ENCODE measurements at places on chromosomes 6 and 20.

DNA sequence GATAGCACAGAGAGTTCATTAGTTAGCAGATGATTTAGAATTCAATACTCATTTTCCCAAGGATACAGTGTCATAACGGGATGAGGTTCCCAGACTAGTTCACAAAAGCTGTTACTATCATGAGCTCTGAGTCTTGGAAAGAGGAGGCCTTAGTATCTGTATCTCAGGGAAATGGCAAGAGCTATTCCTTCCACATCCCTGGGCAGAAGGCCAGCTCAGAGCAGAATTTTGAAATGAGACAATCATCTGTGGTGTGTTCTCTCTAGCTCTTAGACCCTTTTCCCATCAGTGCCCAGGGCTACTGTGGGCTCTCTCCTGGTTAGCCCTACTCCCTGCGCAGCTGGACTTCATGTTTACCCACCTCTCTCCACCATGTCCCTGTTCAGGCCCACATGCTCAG is 64.5 kb downstream of the JAG1 start:
- DNase-seq: no peak

DNA sequence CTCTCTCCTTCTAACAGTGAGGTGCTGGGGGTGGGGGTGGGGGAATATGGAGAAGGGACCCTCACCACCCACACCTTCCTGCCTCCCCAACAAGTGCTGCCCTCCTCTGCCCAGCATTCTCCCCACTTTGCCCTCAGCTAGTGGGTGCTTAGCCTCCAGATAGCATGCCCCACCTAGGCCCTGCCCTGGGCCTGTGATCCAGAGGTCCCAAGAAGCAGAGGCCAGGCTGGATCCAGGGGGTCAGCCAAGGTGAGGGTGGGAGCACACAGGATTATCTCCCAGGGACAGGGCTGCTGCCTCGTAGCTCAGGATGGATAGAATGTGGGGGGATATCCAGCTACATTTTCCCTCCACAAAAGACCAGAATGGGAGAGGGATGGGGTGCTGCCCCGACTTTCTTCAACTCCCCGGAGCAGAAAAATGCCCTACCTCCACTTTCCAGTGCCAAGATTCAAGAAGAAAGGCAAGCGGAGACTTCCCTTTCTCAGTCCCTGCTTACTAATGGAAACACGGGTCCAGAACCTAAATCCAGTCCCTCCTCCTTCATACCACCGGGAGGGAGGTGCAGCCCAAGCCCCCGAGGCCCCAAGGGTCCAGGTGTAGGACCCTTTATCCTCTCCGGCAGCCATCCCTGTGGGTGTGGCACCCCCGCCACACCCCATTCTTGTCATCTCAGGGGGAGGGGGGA is 987 bp downstream of the ADISSP start:
- no peak for DNase-seq

DNA sequence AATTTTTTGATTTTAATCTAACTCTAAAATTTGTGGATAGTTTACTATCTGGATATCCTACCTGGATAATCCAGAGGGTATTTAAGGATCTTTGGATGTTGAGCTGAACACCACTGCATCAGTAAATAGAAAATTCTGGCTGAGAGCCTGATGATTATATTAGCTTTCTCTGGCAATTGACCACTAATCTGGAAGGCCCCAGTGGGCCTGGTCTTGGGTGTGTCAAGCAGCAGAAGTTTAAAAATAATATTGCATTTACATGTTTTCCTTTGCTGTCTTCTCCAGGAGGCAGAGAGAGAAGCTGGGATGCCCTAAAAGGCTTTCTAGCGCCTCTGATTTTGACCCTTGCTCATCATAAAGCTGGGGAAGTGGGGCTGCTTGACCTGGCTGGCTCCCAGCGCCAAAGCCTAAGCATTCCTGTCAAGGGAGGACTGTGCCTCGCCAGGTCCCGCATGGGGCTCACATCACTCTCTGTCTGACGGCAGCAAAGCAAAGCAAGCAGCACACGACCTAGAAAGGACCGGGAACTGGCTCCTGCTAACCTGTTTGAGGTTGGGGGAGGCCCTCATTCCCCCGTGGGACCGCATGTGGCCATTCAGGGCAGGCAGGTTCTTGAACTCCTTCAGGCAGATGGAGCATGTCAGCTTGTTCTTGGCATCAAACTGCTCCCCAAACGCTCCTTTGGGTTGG is 46.6 kb upstream of the MRPS10 start:
- DNase-seq: no peak

- DNase-seq: no peak
Measured at GRCh38 chr6:68868646-68869045, 233.6 kb downstream of the ADGRB3 start.

GRCh38 chr20:51426718-51427650 is 115.5 kb downstream of the NFATC2 start:
- DNase-seq: no peak

- no peak for DNase-seq
Measured at GRCh38 chr20:4483486-4483885, 238.2 kb upstream of the PRND start.
